ENCODE measurements at places on chromosomes 7 and 10. TPM values are rescaled to one million over a fixed set of nuclear protein-coding genes. Genes with fewer than 3 reads are reported as not detected.

GRCh38 chr7:20438694-20439376 is 108.1 kb downstream of the ITGB8 start:
- DNase-seq, result no peak

DNA sequence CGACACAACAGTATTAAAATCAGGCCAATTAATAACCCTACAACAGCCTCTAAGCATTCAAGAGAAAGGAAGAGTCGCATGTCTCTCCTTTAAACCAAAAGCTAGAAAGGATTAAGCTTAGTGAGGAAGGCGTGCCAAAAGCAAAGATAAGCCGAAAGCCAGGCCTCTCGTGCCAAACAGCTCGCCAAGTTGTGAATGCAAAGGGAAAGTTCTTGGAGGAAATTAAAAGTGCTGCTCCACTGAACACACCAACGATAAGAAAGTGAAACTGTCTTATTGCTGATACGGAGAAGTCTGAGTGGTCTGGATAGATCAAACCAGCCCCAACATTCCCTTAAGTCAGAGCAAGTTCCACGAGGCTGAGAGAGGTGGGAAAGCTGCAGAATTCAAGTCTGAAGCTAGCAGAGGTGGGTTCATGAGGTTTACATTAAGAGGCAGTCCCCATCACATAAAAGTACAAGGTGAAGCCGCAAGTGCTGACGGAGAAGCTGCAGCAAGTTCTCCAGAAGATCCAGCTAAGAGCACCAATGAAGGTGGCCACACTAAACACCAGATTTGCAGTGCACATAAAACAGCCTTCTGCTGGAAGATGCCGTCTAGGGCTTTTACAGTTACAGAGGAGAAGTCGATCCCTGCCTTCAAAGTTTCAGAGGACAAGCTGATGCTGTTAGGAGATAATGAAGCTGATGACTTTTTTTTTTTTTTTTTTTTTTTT is 194.8 kb downstream of the MAD1L1 start:
- DNase-seq, result no peak

DNA sequence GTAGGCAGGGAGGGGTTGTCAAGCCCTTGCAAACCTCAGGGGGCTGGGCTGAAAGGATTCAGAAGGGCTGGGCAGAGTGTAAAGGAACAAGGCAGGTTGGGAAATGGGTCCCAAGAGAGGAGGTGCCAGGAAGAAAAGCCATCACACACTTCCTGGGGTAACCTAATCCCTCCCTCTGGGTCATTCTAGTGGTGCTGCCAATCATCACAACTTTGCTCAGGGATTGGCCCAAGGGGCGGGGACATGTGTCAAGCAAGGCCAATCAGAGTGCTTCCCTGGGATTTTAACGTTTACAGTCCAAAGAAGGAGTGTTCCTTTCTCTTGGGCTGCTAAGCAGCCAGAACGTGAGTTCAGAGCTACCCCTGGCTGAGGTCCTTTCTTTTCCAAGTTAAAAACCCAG is 57.1 kb upstream of the NPTX2 start:
- no peak for DNase-seq

DNA sequence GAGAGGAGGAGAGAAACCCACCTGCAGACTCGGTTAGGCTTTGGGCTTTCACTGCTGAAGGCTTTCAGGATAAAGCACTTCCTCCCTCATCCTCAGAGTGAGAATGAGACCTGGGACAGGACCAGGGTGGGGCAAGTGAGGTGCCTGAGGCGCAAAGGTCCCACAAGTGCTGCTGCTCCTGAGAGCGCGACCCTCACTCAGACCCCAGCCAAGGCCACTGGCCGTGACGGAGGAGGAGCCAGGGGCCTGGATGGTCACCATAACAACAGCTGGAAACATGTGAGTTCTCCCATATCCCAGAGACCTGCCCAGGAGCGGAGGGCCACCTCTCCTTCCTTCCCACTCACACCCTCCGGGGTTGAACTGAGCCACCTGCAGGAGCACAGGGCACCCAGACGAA is 46.9 kb upstream of the MKRN1 start:
- DNase-seq, result no peak

GRCh38 chr10:37566332-37566731 is 291.1 kb downstream of the ZNF248 start:
- no peak for DNase-seq

- no peak for DNase-seq
Measured at GRCh38 chr10:93742633-93743349, 14.9 kb upstream of the LGI1 start.

- DNase-seq, result no peak
Measured at GRCh38 chr7:116408166-116408565, 91.4 kb upstream of the CAV2 start.

DNA sequence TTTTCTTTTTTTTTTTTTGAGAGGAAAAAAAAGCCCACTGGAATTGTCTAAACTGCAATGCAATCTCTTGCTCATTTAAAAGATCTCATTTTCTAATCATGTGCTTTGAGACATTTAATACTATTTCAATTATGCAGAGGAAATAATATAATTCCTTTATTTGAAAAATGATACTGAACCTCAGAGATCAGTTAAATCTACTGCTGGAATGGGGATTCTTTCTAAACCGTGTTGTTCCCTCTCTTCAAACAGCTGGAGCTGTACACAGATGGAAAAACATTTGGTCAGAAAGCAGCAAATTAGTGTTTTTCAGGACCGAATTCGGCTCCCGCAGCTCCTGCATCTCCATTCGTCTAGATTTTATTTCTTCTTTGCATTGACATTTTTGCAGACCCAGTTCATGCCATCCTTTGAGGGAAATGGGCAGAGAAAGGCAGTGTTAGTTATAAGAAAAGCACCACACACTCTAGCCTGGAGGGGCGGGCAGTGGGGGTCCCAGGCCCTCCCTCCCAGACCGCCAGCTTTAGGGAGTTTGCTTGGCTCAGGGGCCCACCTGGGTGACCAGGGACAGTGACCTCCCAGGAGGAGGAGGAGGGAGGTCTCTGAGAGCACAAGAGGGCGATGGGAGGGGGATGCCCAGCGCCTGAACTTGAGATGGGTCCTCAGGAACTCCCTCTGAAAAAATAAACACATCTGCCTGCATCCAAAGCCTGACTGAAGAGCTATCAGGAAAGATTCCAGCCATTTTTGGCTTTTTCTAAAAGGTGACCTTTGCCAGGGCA is 32.4 kb downstream of the TRIM8 start:
- DNase-seq, result no peak

- DNase-seq, result no peak
Measured at GRCh38 chr10:97129666-97130065, 56.1 kb downstream of the SLIT1 start.

- DNase-seq, result no peak
Measured at GRCh38 chr10:84237199-84238051, 3.9 kb downstream of the LRIT1 start.

GRCh38 chr10:79380946-79381721 is 33.9 kb downstream of the PPIF start:
- no peak for DNase-seq

- DNase-seq, result no peak
Measured at GRCh38 chr10:120478386-120478785, 21.4 kb downstream of the PLPP4 start.

DNA sequence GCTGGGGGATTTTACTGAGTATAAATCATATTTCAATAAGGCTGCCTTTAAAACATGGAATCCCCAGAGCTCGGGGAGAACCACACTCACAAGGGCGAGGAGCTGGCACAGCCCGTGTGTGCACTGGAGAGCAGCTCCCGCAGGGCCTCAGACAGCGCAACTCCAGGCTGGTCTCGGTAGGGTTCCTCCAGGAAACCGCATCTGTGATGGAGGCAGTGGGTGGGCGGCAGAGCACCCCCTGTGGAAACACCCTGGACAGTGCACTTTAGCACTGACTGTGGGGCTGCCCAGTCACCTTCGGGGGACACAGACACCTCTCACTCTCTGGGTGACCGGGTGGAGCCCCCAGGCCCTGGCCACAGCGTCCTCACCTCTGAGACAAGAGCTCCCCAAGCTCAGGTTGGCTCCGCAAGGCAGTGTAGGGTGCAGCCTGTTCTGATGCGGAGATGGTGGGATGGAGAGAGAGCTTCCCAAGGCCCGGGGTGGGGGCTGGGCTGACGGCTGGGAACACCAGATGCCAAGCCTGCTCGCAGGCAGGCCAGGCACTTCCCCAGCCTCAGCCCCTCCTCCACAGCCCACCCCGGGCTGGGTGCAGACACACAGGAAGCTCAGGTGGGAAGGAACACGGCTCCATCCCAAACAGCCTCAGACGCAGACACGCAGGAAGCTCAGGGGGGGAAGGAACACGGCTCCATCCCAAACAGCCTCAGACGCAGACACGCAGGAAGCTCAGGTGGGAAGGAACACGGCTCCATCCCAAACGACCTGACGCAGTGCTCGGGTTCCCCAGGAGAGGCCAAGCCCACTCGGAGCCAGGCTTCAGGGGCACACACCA is 224.4 kb downstream of the MAD1L1 start:
- no peak for DNase-seq

DNA sequence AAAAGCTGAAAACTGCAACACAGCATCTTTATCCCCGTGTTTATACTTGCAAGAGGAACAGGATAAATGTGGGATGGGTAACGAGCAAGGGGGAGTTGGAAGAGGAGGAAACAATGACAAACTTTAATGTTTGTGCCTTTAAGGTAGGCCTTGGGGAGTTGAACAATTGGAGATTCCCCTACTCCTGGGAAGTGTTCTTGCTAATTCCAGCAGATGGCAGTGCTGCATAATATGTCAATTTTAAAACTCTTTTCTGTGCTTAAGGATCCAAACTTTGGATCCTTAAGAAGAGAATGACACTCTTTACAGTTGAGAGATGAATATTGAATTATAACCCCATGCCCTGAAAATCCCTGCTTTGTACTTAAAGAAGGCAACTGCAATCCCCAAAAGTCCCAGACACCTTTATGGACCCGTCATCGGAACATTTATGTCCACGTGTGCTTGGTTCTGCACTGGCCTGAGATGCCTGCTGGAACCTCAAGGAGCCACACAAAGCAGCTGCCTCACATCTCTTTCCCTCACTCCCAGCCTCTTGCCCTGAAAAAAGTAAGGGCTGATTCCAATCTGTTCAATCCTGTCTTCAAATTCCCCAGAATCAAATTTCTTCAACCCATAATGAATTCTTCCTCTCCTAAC is 12.0 kb downstream of the IFIT5 start:
- DNase-seq, result no peak

GRCh38 chr10:60778971-60779796 is 906 bp downstream of the CDK1 start:
- DNase-seq, result no peak

Gene LIPN
- not detected for total RNA-seq

Gene HMX3
- not detected for total RNA-seq

Gene TMEM178B
- 50.7 TPM for total RNA-seq

Gene CHST15
- total RNA-seq, result 58.6 TPM

Gene GHRHR
- not detected for total RNA-seq

Gene MCM10
- total RNA-seq, result 2.5 TPM

Gene AMZ1
- 2.2 TPM for total RNA-seq

Gene ADAM22
- total RNA-seq, result 90.6 TPM

Data from occipital lobe (tissue), 3 donors.